AG10803 (cell line): ENCODE measurements at places on chromosomes 6 and 20.
A peak's percentile ranks its signal among the peaks of the same experiment; 100 is the strongest.

DNA sequence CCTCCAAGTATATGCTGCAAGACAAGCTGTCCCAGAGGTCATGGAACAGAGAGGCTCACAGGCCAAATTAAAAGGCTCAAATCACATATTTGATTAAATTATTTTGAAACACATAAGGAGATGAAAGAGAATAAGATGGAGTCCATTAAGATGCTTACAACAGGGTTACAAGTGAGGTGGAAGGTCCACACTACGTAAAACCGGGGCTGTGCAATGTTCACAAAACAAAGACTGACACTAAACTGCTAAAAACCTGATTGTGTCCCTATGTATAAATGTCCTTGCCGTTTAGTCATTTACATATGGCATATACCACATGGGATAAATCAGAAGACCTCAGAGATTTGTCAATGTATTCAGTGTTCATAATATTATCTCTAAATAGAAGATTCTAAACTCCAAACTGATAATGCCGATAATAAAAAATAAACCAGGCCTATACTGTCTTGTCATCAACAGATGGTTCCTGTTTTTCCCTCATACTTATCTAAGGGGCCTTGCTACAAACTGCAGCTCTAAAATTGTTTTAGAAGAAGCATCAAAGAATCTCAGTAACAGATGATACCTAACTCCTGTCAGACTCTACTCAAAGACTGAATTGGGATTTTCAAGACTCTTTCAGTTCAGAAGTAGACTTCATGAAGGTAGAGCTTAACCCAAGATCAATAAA is 51.8 kb upstream of the RIPOR2 start:
- no peak for DNase-seq

DNA sequence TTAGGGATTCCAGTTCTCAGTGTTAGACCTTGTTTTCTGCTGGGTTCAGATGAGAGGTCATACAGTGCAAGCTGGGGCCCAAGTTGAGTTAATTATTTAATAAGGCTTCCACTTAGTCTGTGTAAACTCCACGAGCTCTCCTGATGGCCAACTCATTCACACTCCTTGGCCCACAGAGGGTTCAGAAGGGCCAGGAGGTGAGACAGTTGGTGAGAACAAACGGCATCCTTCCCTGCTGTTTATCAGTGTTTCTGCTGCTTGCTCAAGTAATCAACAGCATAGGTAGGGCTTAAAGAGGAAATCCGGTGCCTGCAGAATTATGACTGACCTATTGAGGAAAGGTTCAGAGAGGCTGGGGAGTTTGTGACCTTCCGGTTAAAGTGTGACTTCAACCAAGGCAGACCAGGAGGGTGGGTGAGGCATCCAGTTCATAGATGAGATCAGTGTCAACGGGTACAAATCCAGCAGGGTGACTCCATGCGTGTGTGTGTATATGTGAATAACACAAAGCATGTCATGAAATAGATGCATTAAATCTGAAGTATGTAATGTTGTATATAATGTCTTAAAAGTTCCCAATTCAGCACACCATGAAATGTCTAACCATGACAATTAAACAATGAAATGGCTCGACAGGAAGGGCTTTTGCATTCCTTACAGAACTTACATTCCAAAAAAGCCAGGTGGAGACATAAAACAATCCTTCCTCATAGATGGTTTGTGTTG is 37.4 kb upstream of the BCAS1 start:
- no peak for DNase-seq

- no peak for DNase-seq
Measured at GRCh38 chr6:167689751-167690150, 137.0 kb upstream of the AFDN start.

DNA sequence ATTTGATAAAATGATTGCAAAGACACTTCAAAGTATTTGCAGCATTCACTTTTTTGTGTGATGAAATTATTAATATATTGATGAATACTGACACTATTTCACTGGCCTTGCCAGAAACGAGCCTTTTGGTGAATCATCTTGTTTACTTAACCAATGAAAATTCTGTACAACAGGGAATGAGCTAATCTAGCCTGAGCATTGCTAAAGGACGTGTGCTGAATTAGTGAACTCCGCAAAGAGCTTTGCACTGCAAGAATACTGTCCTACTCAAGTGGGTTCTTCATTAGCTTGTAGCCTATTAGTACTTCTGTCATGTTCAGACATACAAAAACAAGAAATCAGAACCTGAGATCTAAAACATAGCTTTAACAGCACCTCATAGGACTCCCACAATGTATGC is 172.0 kb upstream of the NRSN1 start:
- DNase-seq, result no peak

DNA sequence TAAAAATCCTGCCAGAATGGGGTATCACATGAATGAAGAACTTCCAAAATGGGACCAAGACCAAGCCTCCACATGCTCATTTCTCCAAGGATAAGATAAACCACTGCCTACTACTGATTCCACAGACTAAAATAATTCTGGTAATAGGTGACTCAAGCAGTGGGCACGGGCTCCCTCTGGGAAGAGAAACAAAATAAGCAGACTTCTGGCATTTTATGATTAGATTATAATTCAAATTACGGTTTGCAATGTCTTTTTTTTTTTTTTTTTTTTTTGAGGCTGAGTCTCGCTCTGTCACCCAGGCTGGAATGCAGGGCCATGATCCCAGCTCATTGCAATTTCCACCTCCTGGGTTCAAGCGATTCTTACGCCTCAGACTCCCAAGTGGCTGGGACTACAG is 16.0 kb downstream of the UQCC1 start:
- peak; percentile 75 for DNase-seq

DNA sequence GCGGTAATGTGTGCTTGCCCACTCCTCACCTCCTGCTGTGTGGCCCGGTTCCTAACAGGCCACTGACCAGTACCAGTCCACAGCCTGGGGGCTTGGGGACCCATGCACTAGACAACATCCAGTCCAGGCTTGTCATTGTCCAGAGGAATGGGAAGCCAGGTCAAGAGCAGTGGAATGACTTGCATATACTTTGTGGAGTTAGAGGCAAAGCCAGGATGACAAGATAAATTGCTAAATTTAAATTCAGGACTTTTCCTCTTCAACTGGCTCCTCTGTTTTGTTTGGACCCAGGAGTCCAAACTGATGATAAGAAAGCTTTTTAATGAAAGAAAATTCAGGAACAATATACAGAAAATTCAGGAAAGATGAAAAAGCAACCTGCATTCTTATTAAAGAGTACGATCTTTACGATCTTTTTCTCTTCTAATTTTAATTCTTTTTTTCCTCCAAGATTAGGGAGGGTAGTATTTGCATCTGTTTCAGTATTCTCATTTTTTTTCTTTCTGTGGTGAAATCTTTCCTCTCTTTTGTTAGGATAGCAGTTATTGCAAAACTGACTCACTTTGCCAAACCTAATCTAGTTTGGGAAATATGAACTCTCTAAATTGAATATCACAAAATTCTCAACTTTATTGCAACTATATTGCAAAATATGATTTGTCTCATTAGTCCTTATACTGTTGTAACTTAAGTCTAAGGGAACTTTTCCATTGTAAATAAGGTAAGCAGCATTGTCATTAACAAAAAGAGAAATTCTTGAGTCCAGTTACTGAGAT is 48.2 kb downstream of the DCBLD1 start:
- DNase-seq, result peak; percentile 42

DNA sequence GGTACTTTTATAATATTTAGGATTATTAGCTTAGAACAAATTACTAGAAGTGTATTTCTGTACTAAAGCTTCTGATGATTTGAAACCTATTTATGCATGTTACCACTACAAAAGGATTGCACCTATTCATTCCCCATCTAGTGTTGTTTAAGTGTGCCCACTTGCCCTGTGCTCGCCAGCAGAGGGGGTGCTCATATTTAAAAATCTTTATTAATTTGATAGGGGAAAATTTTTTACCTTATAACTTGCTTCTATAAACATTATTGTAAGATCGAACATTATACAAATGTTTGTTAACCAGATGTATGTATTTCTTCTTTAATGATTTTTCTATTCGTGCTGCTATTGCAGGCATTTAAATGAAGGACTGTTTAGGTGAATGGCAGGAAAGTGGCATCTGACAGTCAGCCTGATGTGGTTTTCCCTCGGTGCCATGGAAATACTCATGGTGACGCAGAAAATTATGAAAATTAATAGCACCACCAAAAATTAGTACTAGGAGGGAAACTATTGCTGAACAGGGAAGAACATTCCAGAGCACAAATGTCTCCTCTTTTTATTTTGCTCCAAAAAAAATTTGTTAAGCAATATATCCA is 44.1 kb upstream of the FNDC1 start:
- DNase-seq, result no peak

- peak; percentile 14 for DNase-seq
Measured at GRCh38 chr6:80641591-80641990, 535.1 kb downstream of the BCKDHB start.

- DNase-seq, result no peak
Measured at GRCh38 chr6:84902354-84902928, 138.0 kb upstream of the TBX18 start.

GRCh38 chr6:163712566-163712961 is 298.0 kb downstream of the QKI start:
- DNase-seq, result no peak

DNA sequence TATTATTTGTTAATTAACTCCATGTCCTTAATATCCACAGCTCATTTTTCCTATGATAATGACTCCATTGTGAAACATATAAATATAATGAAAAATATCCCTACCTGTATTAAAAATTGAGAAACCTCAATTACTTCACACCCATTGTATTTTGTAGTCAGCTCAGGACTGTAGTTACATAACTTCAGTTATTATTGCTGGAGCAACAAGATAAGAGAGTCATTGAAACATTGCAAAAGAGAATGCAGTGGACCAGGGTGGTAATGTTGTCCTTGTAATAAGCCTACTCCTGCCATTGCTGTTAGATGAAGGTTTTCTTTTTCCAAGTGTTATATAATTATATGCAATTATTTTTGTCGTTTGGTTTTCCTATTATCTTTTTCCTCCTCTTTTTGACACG is 184.4 kb downstream of the PRL start:
- DNase-seq, result peak; percentile 11

GRCh38 chr6:50093938-50094272 is 44.2 kb upstream of the DEFB112 start:
- no peak for DNase-seq

- DNase-seq, result no peak
Measured at GRCh38 chr6:131206463-131207251, 71.4 kb downstream of the AKAP7 start.

DNA sequence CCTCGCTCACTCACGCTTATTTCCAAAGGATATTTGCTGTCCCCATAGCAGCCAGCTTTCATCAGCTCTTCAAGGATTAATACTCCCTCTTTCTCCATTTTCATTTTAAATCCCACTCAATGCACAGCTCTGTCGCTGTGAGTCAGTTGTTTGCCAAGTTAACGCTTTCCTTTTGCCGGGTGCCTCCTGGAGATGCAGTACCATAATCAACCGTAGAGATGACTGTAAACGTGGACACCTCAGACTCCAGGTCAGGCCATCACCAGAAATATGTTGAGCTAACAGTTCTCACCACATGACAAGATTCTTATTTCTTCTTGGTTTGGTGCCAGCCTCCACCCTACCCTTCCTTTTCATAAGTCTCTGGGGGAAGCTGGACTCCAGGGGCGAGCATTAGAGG is 66.6 kb upstream of the TAB2 start:
- DNase-seq, result no peak

- no peak for DNase-seq
Measured at GRCh38 chr20:17609811-17610377, 40.0 kb downstream of the DSTN start.
